Activated CD4-positive, alpha-beta T cell treated with anti-CD3 and anti-CD28 coated beads, Interleukin-2, amount 50 U/mL, for 24 hours (primary cell): ENCODE measurements at places on chromosomes 6 and 20.

DNA sequence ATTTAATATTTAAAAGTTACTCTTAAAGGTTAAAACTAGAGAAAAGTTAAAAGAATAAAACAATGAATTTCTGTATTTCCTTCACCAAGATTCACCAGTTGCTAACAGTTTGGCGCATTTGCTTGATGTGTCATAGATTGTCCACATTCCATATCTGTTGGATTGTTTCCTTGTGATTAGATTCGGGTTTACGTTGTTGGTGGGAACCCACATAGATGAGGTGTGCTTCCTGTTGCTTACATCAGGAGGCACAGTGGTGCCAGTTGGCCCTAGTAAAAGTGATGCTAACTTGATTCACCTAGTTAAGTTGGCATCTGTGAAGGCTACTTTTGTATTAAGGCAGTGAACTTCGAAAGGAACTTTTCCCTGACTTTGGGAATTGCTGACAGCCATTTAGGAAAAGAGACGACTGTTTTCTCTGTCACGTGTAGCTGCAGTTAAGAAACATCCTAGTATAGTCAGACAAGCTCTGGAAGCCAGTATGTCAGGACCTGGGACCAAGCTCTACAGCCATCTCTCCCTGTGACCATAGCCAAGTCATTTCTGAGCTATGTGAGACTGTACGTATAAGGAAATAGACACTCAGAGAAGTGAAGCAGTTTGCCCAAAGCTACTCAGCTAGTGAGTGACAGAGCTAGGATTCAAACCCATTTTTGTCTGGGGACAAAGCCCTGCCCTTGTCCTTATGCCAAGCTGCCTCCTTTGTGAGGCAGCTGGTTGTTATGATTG, 49.0 kb downstream of the PPARD start:
- no peak for DNase-seq

GRCh38 chr6:3162565-3163247, 5.4 kb upstream of the TUBB2A start:
- DNase-seq, result peak; percentile 14

DNA sequence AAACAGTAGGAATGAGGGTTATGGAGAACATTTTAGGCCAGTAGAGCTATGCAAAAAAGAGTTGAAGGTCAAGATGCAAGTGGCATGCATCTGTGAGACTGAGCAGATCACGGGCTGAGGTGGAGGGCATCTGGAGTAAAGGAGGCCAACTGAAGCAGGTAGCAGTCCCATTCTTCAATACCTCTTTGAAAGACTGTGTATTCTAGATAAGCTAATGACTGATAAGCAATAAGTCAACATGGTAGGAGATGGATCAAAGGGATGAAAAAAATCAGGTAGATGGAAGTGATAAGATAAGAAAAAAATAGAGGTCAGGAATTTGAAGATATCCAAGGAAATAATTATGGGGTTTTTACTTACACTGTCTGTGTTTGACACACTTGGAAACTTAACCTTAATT, 55.6 kb downstream of the ARMC2 start:
- DNase-seq, result no peak

DNA sequence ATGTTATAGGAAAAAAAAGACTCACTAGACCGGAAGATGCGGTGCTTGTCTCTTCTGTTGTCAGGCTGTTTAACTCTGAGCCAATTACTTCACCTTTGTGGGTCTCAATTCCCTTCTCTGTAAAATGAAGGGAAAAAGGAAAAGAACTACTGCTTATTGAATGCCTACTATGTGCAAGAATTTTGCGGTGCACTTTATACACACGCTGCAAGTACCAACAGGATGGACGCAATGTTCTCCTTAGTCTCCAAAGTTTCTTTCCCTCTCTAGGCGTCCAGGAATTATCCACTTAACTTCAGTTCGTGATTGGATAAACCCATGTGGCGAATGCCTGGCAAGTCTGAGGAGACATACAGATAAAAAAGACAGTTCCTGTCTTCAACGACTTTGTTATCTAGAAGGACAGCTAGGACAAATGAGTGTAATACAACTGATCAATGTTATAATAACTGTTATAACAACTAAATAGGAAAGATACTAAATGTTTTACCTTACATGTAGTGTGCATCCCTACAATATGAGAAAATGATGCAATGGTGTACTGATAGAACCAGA, 69.0 kb upstream of the JARID2 start:
- DNase-seq, result no peak

DNA sequence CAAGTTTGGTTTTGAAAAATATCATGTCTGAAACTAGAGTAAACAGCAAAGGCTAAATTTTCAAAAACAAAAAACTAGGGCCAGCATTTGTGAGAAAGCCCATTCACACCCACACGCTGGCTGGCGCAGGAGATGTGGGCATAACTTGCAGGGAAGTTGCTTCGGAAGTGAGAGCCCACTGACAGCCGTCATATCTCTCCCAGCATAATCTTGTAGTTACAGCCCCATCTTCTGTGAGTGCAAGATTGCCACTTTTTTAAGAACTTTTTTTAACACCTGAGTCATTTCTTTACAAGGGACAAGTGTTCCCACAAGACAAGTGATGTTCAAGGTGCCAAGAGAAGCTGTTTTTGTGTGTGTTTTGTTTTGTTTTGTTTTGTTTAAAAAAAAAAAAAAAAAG, 212.5 kb upstream of the CNR1 start:
- no peak for DNase-seq
